T-cell (primary cell): ENCODE measurements at places on chromosomes 2 and 18. TPM values are rescaled to one million over a fixed set of nuclear protein-coding genes. Genes with fewer than 3 reads are reported as not detected.

DSG4 gene
- total RNA-seq = not detected

SERPINB3 gene
- not detected for total RNA-seq

TEX44 gene
- total RNA-seq = not detected

SERPINB7 gene
- not detected for total RNA-seq

TTC32 gene
- total RNA-seq = 40.1 TPM

RGPD4 gene
- total RNA-seq = 0.32 TPM

GRCh38 chr18:27838225-27838624, 338.7 kb downstream of the CDH2 start:
- no peak for DNase-seq
- H3K4me3 ChIP-seq = no peak overlapping the region
- no peaks in the 10 kb centered on the region for H3K27me3 ChIP-seq
- no peaks in the 10 kb centered on the region for H3K4me1 ChIP-seq
- no peak overlapping the region for H3K27ac ChIP-seq

DNA sequence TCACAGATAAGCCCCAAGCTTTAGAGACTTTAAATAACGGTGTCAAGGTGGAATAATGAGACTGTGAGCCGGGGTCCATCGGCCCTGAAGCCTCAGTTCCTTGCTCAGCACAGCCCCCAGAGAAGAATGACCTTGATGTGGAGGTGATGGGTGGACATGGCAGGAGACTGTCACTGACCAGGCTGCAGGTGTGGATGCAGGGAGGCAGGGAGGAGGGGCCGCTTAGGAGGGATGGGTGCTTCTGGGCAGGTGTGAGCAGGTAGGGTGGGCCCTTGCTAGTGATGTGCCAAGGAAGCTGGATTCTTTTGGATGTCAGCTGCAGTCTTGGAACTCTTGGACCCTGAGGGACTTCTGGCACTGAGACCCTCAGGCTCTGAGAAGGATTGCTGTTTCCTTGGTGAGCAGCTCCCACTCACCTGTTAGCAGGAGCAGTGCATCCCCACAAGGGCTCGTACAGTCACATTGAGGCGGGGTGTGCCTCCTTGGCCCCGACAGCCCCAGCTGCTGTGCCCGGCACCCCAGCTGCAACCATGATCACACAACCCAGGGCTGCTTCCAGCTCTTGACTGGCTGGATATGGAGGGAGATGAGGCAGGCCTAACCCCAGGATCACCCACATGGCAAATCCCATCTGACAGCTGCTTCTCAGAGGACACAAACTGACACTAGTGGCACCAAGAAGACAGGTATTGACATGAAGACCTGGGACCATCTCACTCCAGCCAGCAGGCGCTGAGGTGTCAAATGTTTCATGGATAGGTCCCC, 209.8 kb upstream of the HDAC4 start:
- H3K27me3 ChIP-seq = no peaks in the 10 kb centered on the region
- H3K36me3 ChIP-seq = no peaks in the 10 kb centered on the region
- no peaks in the 10 kb centered on the region for H3K4me1 ChIP-seq
- no peak overlapping the region for H3K27ac ChIP-seq

- DNase-seq = no peak
- no peaks in the 10 kb centered on the region for H3K4me1 ChIP-seq
- peaks cover 17% of the 10 kb centered on the region for H3K27me3 ChIP-seq
- no peak overlapping the region for H3K4me3 ChIP-seq
- no peak overlapping the region for H3K27ac ChIP-seq
Observed at GRCh38 chr2:120743657-120744056, 8.0 kb downstream of the GLI2 start.

GRCh38 chr2:42865884-42866881, 73.8 kb upstream of the HAAO start:
- no peak overlapping the region for H3K4me3 ChIP-seq
- H3K27me3 ChIP-seq = no peaks in the 10 kb centered on the region
- no peaks in the 10 kb centered on the region for H3K36me3 ChIP-seq
- no peak for DNase-seq
- H3K4me1 ChIP-seq = no peaks in the 10 kb centered on the region
- H3K27ac ChIP-seq = no peak overlapping the region

DNA sequence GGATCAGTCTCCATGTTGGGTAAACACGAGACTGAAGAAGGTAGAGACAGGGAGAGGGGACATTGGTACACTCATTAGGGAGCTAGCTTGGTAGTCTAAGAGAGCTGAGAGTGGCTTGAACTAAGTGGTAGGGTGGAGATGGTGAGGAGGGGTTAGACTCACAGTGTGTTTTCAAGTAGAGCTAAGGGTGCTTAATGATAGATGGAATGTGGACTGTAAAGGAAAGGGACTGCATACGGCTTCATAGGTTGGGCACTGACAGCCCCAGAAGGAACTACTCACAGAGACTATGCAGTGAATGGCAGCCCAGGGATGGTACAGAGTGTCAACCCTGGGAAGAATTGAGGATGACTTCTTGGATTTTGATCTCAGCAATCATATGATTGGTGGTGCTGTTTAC, 178.1 kb downstream of the CCDC85A start:
- no peak overlapping the region for H3K4me3 ChIP-seq
- no peaks in the 10 kb centered on the region for H3K4me1 ChIP-seq
- H3K27me3 ChIP-seq = no peaks in the 10 kb centered on the region
- H3K27ac ChIP-seq = no peak overlapping the region
- DNase-seq = no peak

- H3K36me3 ChIP-seq = no peaks in the 10 kb centered on the region
- H3K27me3 ChIP-seq = peaks cover 20% of the 10 kb centered on the region
- no peak overlapping the region for H3K4me3 ChIP-seq
- H3K27ac ChIP-seq = no peak overlapping the region
- no peaks in the 10 kb centered on the region for H3K4me1 ChIP-seq
Observed at GRCh38 chr2:132253496-132254305, 91.9 kb upstream of the ANKRD30BL start.

- no peaks in the 10 kb centered on the region for H3K27me3 ChIP-seq
- peak overlapping the region; percentile 15 for H3K27ac ChIP-seq
- peaks cover 69% of the 10 kb centered on the region for H3K4me1 ChIP-seq
- no peaks in the 10 kb centered on the region for H3K36me3 ChIP-seq
- DNase-seq = no peak
Observed at GRCh38 chr2:160402997-160403979, 90.3 kb downstream of the RBMS1 start.

DNA sequence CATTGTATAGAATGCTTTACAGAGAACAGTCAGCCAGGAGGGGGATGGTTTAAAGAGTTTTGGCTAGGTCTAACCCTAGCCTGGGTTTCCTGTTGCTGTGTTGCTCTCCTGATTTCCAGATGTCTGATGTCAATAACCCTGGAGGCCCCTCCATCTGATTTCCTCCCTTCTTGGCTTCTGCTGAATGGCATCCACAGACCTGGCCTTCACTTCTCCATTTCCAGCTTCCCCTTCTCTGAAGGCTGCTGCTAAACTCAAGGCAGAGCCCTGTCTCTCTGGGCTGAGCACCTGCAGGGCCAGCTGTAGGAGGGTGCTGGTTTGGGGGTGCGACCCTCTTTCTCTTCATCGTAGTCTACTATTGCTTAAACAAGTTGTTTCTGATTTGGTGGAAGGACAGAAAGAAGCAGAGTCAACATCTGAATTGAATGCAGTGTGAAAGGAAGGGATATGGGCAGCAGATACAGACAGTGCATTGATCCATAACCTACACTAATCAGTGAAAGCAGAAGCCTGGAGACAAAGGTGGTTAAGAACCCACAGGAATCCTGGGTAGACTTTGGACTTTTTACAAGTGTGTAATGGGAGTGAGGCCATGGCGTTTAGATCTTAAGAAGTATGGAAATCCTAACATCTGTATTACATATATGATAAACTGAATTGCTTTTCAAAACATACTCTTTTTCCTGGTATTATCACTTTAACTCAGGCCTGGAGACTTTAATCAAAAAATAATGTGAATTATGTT, 153.6 kb downstream of the HRH4 start:
- no peak for DNase-seq
- no peak overlapping the region for H3K27ac ChIP-seq
- H3K4me1 ChIP-seq = no peaks in the 10 kb centered on the region
- no peaks in the 10 kb centered on the region for H3K36me3 ChIP-seq
- no peaks in the 10 kb centered on the region for H3K27me3 ChIP-seq
